ENCODE measurements at places on chromosomes 1 and 21. TPM values are rescaled to one million over a fixed set of nuclear protein-coding genes. Genes with fewer than 3 reads are reported as not detected.

The SFN gene
- total RNA-seq: 1.1 TPM

The KIF21B gene
- 55.9 TPM for total RNA-seq

The CDC42BPA gene
- total RNA-seq: 7.3 TPM

DNA sequence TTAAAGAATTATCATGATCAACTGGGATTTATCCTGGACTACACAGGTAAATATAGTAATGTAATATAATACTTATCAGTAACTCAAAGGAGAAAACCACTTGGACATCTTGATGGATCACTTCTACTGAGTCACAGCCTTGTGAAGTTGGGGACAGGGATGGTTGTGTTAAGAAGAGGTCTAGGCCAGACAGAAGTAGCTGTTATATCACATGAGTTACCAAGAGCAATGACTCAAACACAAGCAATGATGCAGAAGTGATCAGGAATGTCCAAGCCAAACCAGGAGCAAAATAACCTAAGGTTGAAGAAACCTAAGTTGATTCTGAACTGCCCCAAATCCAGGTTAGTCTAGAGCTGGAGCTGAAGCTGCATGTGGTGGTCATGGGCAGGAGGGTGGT, 424.5 kb upstream of the DAB1 start:
- DNase-seq: no peak

DNA sequence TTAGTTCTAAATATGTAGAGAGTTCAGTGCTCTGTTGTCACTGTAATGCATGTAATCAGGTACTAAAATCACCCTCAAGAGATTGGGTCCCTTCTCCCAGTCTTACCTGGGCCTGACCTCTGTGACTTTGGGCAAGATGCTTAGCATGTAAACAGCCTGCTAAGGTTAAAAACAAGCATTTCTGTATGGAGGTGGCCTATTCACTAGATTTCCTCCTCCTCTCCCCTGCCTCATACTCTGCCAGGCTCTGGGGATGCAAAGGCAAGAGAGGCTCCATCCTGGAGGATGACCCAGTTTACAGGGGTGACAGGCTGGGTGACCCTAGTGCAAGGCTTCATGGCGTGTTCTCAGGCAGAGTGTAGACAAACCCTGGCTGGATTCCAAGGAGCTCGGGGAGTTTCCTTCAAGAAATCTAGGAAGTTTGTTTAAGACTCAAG, 28.8 kb downstream of the VANGL2 start:
- DNase-seq: no peak

GRCh38 chr1:225700889-225701465, 48.1 kb upstream of the ENAH start:
- no peak for DNase-seq

DNA sequence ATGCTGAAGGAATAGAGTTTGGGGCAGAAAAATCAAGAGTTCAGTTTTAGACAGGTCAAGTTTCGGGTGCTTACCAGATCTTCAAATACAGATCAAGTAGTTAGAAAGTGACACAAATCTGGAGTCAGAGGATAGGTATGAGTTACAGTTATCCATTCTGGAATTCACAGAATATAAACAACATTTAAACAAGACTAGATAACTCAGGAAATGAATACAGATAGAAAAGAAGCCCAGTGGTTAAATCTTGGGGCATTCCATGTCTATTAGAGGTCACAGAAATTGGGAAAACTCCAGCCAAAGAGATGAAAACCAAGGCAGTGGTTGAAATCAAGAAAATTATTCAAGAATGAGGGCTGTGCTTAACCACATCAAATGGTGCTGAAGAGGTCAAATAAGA, 187.0 kb upstream of the HP1BP3 start:
- DNase-seq: no peak

GRCh38 chr1:198939956-198940355, 301.1 kb downstream of the PTPRC start:
- DNase-seq: no peak

- peak; percentile 45 for DNase-seq
Observed at GRCh38 chr1:240888039-240888786, 276.3 kb upstream of the GREM2 start.

DNA sequence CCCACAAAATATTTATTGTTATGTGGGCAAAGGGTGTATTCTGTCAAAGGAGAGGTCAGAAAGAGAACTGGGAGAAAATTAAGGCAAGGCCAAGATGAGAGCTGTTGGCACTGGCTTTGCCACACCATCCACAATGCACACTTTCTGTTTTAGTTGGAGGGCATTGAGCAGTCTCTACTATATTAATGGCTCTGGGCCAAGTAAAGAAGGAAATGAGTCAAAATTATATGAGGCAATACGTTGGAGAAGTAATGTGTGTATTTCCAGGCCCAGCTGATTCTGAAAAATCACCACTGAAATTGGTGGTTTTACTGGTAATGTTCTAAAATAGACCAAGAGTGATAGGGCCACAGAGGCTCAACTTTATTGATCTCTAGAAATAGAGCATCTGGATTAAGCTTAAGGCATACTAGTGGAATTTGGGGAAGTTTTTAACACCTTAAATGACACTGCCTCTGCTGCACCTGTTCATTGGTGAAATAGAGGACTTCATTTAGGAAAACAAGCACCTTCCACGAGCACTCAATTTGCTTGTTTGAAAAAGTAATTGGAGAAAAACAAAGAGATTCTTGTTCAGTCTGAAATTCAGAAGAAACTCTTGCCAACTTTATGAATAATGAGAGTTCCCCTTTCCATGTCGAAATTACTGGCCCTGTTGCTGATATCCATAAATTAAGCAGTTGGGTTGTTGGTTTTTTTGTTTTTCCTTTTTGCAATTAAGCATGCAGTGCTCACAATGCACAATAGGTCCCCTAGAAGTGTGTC, 424.9 kb downstream of the ADGRL2 start:
- no peak for DNase-seq

- no peak for DNase-seq
Observed at GRCh38 chr1:155196103-155196892, 11.4 kb downstream of the THBS3 start.

DNA sequence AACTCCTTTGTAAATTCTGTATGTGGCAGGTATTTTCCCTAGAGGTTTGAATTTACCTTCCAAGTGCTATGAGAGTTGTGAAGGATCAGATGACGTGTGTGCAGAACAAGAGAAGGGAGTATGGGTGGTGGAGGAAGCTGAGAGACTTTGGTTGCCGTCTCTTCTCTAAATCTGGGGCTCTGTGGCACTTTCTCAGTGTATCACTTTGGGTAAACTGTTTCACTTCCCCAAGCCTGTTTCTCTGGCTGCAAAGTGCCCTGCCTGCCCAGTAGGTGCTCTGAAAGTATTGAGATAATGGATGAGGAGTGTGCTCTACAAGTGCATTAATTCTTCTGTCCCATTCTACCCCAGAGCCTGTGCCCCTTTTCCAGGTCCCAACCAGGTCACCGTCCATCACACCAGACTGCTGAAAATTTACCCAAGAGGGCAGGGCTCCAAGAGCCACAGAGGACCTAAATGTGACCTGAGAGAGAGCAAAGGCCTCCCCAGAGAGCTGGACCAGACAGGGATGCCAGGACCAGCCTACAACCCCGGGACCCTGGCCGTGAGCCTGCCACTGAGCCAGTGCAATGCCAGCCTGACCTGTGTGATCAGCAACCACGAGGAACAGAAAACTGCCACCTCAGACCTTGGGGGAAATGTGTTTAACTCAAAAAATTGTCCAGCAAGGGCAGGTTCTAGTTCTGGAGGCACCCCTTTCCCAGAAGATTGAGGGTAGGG, 131.6 kb upstream of the ETV3 start:
- no peak for DNase-seq

DNA sequence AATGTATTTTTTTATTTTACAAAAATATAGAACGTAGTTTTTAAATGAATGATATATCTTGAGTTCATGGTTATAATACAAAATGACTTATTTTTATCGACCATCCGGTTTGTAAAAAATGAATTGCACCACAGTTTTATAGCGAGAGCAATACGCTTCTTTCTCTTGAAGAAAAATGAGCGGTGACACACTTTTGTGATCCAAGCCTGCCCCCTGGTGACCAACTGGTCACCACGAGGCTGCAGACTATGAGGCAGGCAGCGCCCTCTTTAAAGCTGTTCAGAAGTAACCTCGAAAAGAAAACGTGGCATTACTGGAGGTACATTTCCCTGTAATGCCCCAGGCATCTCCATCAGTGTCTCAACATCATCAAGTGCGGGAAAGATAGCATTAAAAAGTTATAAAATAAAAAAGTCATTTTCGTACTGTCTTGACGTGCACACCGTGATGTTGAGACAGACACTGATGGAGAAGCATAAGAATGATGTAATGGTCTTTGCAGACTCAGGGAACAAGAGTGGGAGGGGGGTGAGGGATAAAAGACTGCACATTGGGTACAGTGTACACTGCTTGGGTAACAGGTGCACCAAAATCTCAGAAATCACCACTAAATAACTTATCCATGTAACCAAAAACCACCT, 734.2 kb upstream of the ADAMTS5 start:
- peak; percentile 65 for DNase-seq
